ENCODE measurements at places on chromosomes 13 and 19.

- no peak for DNase-seq
Observed at GRCh38 chr13:50726164-50726563, 117.3 kb downstream of the DLEU7 start.

DNA sequence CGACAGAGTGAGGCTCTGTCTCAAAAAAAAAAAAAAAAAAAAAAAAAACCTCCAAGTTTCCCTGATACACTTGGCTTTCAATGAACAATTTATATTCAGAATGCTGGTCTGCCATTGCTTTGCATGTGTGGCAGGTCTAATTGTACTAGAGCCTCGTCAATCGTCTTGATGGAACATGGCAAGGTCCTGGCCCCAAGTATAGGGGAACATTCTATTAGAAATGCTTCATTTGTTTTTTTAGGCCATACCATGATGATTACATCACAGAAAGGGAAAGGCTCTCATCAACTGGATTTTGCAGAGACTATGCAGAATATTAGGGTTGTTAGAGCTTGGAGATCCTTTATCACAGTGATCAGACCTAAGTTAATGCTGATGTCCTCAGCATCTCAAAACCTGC, 28.0 kb downstream of the SPRY2 start:
- no peak for DNase-seq

- DNase-seq: no peak
Observed at GRCh38 chr19:53657330-53657729, 25.5 kb downstream of the DPRX start.

GRCh38 chr13:66996503-66996902, 233.6 kb downstream of the PCDH9 start:
- DNase-seq: no peak

- DNase-seq: no peak
Observed at GRCh38 chr13:51663973-51664957, 80.0 kb downstream of the WDFY2 start.

- DNase-seq: no peak
Observed at GRCh38 chr13:37192956-37193355, 87.5 kb upstream of the CSNK1A1L start.

GRCh38 chr19:7902796-7903243, 857 bp upstream of the MAP2K7 start:
- DNase-seq: no peak

DNA sequence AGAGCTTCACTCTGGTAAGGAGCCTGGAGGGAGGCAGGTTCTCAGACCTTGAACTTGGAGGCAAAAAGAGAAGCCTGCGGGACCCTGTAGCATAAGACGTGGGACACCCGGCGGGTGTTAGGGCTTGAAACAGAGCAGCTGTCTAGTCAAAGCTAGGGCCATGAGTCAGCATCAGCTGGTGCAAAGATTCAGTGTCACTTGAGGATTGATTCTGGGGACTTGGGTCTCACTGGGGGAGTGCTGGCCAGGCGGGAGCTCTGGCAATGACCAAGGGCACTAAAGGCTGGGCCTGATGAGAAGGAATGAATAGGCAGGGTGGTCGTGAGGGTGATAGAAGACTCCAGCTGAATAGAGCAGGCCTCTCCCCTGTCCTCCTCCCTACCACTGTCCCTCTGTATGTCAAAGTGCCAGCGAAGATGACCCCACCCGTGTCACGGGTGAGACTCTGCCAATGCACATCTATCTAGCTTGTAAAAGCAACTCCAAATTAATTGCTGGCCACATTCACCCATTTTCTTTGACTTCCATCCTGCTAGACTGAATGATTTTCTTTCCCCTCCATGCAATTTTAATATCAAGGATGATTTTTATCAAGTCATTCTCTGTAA, 97.1 kb downstream of the MBNL2 start:
- DNase-seq: no peak

GRCh38 chr19:30387311-30388115, 15.3 kb downstream of the ZNF536 start:
- no peak for DNase-seq

DNA sequence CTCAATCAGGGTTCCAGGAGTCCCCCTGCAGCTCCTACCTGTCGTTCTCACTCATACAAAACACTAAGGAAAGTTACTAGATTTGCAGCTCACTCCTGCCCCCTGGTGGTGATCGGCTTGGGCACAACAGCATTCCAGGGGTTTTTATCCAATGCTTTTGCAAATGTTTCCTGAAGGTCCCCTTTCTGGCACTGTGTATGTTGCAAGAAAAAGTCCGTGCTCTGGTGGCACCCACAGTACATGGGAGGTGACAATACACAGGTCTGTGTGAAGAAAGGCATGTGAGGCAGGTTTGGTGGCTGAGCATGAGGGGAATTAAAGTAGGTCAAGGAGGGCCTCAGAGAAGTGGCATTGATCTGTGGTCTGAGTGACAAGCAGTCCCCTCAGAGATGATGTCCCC, 8.6 kb upstream of the TYK2 start:
- peak; percentile 86 for DNase-seq

GRCh38 chr19:7926021-7926726, at the start of gene CTXN1:
Gene CTXN1, minus strand, starts transcription at chr19:7926135. Its CDS starts 597 bp downstream, at chr19:7925538.
- peak; percentile 72 for DNase-seq

DNA sequence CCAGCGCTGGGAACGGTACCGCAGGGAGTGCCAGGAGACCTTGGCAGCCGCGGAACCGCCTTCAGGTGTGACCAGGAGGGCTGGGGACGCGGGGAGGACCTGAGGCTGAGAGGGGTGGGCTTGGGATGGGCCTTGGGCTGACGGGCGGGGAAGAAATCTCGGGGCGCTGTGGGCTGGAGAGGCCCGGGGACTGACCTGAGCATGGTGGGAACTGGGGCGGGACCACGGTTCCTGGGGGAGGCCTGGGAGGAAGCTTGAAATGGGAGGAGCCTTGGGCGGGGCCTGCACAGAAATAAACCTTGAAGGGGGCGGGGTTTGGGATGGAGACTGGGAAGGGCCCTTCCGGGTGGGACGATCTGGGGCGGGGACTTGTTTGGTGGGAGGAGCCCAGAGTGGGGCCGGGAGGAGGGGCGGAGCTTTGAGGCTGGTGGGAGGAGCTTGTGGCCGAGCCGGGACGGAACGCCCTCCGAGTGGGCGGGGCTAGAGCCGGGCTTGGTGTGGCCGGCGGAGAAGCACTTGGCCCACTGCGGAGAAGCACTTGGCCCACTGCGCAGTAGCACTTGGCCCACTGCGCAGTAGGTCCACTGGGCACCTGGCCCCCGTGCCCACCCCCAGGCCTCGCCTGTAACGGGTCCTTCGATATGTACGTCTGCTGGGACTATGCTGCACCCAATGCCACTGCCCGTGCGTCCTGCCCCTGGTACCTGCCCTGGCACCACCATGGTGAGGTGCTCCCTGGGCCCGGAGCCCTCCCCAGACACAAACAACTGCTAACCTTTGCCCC, 2.8 kb downstream of the GIPR start:
- DNase-seq: peak; percentile 95

DNA sequence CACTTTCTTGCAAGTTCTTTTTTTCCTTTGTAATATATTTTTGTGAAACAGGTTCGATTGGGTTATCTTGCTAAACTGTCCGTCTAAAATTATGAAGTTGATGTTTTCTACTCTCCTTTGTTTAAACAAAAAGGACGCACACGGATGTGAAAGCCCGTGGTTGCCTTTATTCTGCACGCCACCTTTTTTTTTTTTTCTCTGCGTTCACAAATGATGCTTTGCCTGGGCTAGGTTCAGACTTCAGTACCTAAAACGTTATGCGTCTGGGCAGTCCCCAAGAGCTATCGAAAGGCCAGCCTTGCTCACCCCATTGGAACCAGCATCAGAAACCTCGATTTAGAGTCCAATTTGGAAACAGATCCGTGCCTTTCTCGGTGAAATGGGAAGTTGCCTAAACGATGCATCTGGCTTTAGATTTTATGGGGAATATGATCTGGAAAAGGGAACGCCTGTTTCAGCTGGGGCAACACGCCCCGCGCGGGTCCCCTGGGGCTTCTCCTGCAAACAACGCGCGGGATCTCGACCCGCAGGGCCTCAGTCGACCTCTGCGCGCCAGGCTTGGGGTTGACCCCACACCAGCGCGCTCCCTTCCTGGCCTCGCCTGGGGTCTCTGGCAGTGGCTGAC, 113.9 kb downstream of the KCNRG start:
- peak; percentile 77 for DNase-seq

DNA sequence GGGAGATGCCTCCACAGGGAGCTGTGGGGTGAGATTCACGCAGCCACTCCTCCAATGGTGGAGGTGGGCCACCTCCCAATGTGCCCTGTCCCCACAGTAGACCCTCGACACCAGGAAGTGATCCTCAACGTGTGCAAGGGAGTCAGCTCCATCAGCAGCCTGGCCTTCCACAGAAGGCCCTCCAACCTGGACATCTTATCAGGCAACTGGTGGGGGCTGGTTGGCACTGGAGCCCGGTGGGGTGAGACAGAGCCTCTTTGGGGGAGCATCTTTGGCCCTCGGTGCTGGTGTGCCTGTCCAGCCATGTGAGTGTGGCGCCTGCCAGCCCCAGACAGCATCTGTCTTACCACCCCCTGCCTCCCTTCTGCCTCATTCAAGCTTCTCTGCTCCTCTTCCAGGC, 19.7 kb upstream of the RNF17 start:
- DNase-seq: no peak
